ENCODE measurements at places on chromosomes 2 and 18. TPM values are rescaled to one million over a fixed set of nuclear protein-coding genes. Genes with fewer than 3 reads are reported as not detected.

DNA sequence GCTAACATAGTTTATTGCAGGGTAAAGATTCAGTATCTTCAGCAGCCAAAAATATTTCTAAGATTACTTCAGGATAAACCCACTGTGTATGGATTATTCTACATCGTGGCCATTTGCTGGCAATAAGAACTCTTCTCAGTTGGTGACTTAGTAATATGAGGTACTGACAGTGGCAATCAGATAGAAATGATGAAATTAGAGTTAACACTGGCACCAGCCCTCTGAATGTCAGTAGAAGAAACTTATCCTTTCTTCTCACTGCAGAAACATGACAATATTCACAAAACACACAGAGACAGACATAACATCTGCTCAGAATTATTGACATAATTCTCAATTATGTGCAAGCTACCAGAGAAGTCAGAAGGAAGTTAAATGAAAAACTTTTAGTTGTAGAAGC is 246.3 kb upstream of the COL3A1 start:
- no peak for DNase-seq

Gene ZSWIM2
- total RNA-seq: under 0.01 TPM

DNA sequence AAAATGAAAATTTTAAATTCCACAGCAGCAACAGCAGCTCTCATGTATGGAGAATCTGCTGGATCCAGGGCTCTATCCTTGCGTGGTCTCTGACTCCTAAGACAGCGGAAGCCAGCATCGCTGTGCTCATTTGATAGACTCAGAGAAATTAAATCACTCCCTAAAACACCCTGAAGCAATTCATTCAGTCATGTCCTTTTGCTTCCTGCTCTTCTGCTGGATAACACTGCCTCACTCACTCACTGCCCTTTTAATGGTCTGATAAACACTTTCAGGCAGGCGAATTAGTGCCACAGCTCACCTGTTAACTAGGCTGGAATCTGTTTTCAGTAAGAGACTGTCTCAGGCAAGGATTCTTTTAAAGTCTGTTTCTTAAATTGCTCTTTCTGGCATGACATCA is 10.0 kb downstream of the WIPF1 start:
- DNase-seq: no peak

- no peak for DNase-seq
Observed at GRCh38 chr18:9535430-9535991, 60.2 kb downstream of the RALBP1 start.

GRCh38 chr18:38458698-38459097 is 893.1 kb upstream of the CELF4 start:
- DNase-seq: no peak

Gene XPO1
- 139 TPM for total RNA-seq

Gene RAB27B
- not detected for total RNA-seq

Gene ITGB6
- not detected for total RNA-seq

Gene SCYGR8
- total RNA-seq: not detected

GRCh38 chr18:45166836-45167551 is 448.3 kb upstream of the SLC14A2 start:
- DNase-seq: no peak

Gene ZSCAN30
- total RNA-seq: 7.8 TPM

DNA sequence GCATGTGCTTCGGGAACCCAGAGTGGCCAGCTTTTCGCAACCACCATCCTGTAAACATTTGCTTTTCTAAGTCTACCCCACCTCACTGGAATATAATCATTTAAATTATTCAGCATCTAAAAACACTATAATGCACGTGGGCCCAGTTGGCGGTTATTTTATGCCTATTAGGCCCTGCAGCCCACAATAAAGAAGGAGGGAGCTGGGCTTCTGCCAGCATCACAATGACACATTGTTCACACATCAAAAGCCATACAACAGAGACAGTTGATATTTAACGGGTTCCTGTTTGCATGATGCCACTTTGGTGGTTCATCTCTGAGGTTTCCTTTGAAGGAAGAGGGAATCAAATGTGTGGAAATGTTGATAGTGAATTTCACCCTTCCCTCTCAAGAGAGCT is 916.0 kb upstream of the CELF4 start:
- no peak for DNase-seq

DNA sequence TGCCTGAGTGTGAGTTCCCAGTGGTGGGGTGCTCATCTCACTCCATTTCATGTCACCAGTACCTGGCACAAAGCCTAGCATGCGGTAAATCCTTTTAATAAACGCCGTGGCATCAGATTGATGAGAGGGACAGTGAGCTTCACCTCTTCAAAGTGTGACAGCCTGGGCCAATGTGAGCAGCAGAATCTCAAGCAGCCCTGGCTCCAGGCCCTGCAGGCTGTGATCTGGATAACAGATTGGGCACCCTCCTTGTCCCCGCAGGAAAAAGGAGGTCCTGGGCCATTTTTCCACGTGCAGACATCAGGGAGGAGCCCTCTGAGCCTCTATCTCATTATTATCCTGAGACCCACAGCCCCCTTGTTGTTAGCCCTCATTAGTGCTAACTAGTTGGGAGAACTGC is 34.8 kb downstream of the TET3 start:
- DNase-seq: no peak

Gene UGT1A4
- total RNA-seq: not detected

Gene RFTN2
- total RNA-seq: 9.8 TPM

GRCh38 chr2:72118951-72119350 is 28.7 kb downstream of the CYP26B1 start:
- DNase-seq: no peak

GRCh38 chr18:66553824-66554223 is 50.1 kb downstream of the CDH19 start:
- DNase-seq: no peak

Gene DNAJC5G
- 1.0 TPM for total RNA-seq

Gene ACYP2
- total RNA-seq: 4.4 TPM

Gene ACVR1
- 9.9 TPM for total RNA-seq

DNA sequence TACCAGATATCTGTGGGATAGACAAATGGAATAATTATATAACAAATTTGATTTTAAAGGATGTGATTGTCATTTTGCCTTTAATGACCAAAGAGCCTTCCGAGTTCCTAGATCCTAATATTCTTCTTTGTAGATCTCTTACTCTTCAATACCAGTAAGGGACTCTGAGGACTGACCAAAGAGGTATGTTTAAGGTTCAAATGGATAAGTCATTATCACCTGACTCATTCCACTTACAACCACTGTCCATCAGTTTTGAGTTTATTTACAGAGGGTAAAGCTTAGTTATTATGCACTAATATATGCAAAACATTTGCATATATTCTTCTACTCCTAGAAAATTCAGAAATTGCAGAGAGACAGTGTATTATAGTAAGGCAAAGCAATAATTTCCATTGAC is 62.7 kb downstream of the CCDC148 start:
- no peak for DNase-seq
